ENCODE measurements at places on chromosomes 6 and 20.

- no peak for DNase-seq
These were observed 222.8 kb upstream of the PLN start for GRCh38 chr6:118325220-118325860.

GRCh38 chr6:51812231-51812630 lies 275.2 kb downstream of the PKHD1 start:
- no peak for DNase-seq

DNA sequence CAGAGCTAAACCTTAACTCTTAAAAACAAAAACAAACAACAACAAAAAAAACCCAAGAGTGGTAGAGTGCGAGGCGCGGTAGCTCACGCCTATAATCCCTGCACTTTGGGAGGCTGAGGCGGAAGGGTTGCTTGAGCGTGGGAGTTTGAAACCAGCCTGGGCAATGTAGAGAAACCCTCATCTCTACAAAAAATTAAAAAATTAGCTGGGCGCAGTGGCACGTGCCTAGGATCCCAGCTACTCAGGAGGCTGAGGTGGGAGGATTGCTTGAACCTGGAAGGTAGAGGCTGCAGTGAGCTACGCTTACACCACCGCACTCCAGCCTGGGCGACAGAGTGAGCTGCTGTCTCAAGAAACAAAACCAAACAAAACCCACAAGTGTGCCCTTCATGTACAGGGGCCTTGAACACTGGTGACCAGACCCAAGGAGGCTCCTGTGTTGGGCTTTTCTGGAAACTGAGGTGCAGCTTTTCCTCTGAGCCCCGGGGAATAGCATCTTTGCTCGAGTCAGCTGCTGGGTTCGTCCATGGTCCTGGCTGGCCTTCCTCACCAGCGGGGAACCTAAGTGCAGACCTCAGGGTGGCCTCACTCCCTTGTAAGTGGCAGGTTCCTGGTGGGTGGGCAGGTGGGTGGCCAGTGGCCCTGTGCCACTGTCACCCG lies 39.9 kb downstream of the PYGB start:
- no peak for DNase-seq

DNA sequence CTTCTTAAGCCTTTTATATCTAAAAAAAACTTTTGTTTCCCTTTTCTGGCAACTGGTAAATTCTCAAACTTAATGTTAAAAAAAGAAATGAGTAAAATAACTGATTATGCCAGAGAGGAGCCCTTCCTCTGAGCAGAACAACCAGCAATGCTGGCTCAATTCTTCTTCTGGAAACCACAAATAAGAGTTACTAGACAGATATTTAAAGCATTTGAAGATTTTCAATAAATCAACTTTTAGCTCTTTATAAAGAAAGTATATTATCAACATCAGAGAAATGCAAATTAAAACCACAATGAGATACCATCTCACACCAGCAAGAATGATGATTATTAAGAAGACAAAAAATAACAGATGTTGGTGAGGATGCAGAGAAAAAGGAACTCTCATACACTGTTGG lies 61.1 kb upstream of the TCF21 start:
- DNase-seq, result no peak

GRCh38 chr6:89682991-89683390 lies 44.4 kb upstream of the LYRM2 start:
- no peak for DNase-seq

DNA sequence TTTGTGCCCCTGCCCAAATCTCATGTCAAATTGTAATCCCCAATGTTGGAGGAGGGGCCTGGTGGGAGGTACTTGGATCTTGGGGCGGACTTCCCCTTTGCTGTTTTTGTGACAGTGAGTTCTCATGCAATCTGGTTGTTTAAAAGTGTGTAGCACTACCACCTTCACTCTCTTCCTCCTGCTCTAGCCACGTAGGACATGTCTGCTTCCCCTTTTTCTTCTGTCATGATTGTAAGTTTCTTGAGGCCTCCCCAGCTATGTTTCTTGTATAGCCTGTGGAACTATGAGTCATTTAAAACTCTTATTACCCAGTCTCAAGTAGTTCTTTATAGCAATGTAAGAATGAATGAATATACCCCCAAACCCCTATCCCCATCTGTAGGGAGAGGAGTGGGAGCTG lies 1013.7 kb upstream of the MAP3K7 start:
- no peak for DNase-seq

GRCh38 chr6:20711518-20711917 lies 177.3 kb downstream of the CDKAL1 start:
- DNase-seq, result no peak

DNA sequence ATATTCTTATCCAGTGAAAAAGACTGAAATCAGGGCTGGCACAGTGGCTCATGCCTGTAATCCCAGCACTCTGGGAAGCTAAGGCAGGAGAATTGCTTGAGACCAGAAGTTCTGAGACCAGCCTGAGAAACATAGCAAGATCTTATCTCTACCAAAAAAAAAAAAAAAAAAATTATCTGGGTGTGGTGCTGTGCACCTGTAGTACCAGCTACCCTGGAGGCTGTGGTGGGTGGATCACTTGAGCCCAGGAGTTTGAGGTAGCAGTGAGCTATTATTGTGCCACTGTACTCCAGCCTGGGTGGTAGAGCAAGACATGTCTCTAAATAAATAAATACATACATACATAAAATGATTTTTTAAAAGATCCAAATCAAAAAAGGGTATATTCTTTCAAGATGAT lies 6.3 kb downstream of the CALHM6 start:
- DNase-seq, result no peak

GRCh38 chr6:143299253-143300166 lies 151.0 kb downstream of the ADAT2 start:
- DNase-seq, result no peak

- no peak for DNase-seq
These were observed 39.2 kb downstream of the ZMYND8 start for GRCh38 chr20:47317127-47317895.

GRCh38 chr20:33399924-33400323 lies 1.4 kb downstream of the CDK5RAP1 start:
- no peak for DNase-seq

GRCh38 chr20:6582449-6582848 lies 185.0 kb upstream of the BMP2 start:
- DNase-seq, result no peak

GRCh38 chr6:137701942-137702341 lies 165.1 kb upstream of the TNFAIP3 start:
- DNase-seq, result no peak

DNA sequence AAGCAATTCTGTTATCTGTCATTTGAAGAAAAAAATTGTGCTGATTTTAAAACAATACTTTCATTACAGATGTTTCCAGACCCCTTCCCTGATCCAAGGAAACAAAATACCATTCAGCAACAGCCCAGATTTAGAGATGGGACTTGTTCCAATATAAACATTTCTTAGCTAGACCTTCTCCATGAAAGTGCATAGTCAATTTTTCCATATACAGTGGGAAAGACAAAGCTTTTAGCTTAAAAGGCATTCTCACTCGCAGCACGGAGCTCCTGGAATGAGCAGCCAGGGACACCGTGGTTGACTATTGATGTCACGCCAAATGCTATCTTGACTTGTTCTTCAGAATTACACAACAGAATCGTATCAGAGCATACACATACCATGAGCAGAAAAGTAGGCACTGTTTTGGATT lies 21.5 kb downstream of the LAMA4 start:
- no peak for DNase-seq

DNA sequence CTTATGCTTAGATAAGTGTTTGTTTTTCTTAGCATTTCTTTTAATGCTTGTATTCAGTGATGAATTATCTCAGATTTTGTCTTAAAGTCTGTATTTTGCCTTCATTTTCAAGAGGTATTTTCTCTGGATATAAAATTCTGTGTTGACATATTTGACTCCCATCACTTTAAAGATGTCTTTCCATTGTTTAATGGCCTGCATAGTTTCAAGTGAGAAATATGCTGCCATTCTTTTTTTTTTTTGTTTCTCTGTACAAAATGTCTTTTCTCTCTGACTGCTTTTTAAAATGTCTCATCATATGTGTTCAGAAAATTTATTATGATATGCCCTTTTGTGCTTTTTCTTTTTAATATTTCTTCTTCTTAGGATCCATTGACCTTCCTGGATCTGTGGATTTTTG lies 578.0 kb upstream of the NOX3 start:
- no peak for DNase-seq

GRCh38 chr20:19019734-19020364 lies 192.6 kb upstream of the SLC24A3 start:
- DNase-seq, result no peak

GRCh38 chr6:2876210-2877056 lies 26.7 kb downstream of the SERPINB9 start:
- no peak for DNase-seq

DNA sequence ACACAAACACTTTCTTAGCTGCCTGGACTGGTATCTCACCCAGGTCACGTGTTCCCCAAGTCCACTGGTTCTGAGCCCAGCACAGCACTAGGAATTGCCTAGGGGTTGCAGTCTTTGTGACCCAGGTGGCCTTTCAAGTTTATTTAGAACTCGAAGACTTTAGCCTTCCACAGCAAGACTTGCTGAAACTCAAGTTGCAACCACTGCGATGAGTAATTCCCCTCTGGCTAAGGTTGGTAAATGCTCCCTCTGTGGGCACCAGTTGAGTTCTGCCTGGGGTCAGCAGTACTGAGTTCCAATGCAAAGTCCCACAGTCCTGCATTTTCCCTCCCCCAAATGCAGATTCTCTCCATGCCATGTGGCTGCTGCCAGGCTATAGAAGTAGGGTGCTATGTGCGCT lies 77.6 kb upstream of the MOCS1 start:
- DNase-seq, result no peak

DNA sequence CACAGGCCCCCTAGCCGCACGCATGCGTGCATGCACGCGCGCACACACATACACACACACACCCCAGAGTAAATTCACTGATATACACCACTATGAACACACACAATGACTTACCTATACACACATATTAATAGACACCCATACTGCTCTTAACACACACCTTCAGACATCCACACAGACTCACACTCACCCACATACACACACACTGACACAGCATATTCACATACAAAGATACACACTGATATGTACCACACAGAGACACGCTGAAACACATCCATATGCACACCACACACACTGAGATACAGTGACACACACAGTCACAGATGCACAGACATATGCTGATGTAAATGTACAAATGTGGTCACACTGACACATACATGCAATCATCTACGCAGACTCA lies 5.6 kb downstream of the SGK2 start:
- DNase-seq, result no peak

- no peak for DNase-seq
These were observed 39.3 kb upstream of the TMEM200A start for GRCh38 chr6:130326496-130326895.

DNA sequence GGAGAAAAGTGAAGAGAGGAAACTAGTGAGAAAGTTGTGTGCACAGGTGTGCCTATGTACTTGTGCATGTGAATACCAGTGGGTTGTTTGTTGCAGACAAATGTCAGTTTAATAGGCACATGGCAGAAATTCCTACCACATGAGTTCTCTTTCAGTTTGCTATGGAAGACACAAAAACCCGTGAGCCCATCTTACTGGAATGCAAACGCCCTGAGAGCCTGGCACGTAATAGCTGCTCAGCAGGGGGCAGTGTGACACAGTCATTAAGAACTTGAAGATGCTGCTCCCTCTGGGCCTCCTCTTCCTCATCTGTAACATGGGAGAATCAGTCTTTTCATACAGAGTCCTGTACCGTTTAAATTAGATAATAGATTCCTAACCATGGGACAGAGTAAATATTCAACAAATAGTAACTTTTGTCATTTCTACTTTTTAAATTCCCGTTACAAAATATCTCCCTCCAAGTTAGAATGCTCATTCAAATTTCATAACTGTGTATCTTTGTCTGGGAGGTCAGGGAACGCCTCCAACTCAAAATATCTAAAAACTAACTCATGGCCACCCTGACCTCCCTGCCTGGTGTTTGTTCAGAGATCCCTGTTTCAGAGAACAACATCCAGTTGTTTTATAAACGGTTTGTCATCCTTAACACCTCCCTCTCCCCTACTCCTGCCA lies 802.9 kb downstream of the MAFB start:
- DNase-seq, result no peak

- DNase-seq, result no peak
These were observed 202.5 kb upstream of the ASCC3 start for GRCh38 chr6:101083533-101084175.

DNA sequence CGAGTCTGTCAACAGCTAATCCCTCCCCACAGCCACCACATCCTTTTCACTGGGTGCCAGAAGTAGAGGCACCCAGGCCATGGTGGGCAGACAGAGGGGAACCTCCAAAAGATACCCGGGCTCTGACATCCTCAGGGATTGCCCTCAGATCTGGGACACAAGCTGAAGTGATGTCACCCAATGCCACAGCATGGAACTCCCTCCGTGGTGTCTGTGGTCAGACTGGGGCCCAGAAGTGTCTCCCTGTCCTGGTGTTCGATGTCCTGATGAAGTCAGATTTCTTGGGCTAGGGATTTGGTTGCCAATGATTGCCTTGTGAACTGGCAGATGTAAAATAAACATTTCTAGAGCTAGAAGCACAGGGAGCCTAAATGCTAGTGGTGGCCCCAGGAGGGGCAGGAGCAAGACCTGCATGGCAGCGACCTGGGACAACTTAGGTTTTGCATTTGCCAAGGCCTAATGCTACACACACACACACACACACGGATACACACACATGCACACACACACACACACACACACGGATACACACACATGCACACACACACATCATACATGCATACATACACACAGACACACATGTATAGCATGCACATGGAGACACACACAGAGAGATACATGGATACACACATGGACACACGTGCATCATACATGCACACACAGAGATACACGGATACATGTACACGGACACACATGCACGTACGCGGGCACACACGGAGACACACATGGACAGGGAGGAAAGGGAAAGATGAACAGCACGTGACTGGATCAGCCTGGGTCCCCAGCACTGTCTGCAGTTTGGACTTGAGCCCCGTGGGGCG lies 221.0 kb downstream of the NFATC2 start:
- DNase-seq, result no peak

GRCh38 chr6:35224720-35225119 lies 11.0 kb downstream of the SCUBE3 start:
- DNase-seq, result no peak

DNA sequence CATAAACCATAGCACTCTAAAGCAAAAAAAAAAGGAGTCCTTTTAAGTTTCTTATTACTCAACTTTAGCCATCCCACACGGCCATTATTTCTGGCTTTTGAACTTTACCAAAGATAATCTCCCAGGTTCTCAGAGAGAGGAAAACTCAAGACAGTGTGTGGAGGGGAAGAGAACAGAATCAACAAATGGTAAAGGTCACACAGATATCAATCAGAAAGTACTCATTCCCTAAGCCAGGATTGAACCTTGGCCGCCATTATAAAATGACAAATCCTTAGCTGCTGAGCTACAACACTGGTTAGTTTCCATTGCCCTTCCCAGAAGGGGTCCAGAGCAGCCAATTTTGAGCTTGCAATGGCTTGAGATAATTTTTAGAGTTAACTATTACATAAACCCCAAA lies 10.1 kb upstream of the TRIM38 start:
- no peak for DNase-seq

All from GM18507 (cell line).